ENCODE measurements at places on chromosomes 3 and 15.

GRCh38 chr3:169661361-169662131 lies 2.0 kb downstream of the MECOM start:
- DNase-seq: peak; percentile 61

DNA sequence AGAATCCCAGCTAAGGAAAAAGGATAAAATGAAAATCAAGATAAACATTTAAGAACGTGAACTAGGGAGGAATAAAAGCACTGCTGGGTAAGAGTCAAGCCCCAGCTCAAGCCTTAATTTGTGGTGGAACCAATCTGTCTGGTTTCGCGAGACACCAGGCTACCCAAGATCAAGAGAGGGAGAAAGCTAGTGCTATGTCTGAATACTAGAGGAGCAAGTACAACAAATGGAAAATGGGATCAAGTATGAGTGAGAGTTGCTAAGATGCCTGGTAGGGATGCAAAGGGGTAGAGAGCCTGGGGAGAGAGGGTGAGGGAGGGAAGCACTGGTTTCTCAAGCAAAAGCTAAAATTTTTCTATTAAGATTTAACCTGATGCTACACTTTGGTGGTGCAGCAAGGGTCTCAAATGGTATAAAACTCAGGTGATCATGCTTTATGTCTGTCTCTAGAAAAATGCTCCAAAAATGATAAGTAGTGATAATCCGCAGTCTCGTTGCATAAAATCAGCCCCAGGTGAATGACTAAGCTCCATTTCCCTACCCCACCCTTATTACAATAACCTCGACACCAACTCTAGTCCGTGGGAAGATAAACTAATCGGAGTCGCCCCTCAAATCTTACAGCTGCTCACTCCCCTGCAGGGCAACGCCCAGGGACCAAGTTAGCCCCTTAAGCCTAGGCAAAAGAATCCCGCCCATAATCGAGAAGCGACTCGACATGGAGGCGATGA lies 1.7 kb upstream of the SETD5 start:
- DNase-seq: no peak

GRCh38 chr3:127016043-127016343 lies 33.1 kb downstream of the PLXNA1 start:
- DNase-seq: no peak

DNA sequence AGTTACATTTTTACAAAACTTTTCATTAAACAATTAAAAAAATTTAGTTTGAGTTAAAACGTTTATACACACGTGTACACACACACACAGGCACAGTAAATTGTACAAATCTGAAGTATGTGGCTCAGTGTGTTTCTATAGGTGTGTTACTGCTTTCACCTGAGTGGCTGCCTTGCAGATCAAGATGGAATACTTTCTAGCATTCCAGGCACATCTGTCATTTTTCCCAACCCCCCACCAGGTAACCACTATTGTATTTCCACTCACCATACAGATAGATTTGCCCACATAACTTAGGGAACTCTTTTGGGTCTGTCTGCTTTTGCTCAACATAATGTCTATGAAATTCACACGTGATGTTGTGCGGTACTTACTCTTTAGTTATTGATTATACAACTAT lies 141.1 kb downstream of the PTPRG start:
- DNase-seq: no peak

All from B cell (primary cell).